ENCODE measurements at places on chromosomes 4 and X.

DNA sequence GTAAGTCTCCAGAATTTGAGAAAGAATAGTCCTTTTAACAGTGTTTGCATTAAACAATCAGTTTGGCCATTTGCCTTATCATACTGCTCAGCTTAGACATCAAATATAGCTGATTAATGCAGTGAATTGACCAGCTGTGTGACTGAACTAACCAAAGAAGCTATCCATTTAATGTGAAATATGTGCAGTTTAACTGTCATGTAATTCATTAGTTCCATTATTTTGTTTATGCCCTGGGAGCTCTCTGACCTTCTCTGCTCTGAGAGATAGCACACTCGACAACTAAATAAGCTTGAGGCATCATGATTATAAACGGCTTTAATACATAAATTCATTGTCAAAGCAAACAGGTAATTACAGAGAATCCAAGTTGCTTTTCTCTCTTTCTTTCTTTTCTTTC is 324.3 kb upstream of the PCDH7 start:
- DNase-seq = no peak

DNA sequence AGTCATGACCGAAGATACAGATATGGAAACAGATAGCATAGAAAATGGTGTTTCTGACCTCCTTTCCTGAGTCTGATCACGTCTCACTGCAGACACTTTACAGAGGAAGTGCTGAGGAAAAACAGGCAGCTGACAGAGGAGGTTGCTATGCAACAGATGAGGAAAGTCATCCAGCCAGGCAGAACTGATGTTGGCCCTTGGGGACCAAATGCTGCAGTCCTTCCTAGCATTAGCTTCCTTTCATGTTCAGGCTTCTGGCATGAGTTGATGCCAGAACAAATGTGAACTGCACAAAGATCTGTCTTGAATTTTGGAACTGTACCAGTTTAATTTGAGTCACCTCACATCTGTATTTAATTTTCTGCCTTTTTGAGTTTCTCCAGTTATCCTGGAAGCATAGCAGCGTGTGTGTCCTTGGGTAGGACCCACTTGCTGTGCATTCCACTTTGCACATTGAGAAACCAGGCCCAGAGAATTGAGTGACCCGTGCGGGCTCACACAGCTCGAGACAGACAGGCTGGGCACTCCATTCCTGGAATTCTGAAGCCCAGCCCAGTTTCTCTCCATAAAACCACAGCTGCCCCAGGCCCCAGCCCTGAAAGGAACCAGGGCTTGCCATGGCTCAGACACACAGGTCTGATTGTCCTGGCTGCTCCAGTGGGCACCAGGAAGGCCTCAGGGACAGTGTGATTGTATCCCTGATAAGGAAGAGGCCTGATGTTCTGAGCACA is 1.4 kb upstream of the MAGED1 start:
- DNase-seq = no peak

GRCh38 chr4:67087897-67088296 is 457.4 kb downstream of the CENPC start:
- no peak for DNase-seq

DNA sequence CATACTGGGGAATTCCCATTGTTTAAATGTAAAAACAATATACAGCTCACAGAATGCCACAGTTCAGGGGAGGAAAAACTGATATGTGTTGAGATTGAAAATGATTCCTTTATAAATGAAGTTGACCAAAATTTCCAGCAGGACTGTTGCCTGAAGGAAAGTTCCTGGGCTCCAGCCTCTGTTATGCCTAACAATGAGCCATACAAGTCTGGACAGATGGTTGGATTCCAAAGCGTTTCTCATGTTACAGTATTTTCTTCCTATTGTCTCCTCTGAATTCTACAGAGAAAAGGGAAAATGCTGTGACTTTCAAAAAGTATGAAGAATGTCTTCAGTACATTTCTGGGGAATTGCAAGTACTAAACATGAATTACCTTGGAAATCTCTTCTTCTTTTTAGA is 73.3 kb downstream of the ALPK1 start:
- DNase-seq = no peak

DNA sequence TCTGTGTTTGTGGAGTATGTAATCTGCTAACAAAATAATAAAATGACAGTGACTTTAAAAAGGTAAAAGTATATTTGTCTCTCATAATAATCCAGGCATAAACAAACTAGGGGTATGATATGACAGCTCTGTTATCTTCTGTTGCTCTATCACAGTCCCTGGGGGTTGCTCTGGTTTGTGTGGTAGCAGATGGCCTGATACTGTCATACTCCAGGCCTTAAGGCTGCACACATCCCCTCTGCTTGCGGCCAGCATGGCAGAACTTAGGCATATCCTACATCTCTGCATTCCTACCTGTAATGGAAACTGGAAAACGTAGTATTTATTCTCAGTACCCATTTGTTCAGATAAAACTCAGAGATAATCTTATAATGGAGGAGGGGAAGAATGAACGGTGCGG is 117.9 kb upstream of the HAND2 start:
- DNase-seq = no peak

DNA sequence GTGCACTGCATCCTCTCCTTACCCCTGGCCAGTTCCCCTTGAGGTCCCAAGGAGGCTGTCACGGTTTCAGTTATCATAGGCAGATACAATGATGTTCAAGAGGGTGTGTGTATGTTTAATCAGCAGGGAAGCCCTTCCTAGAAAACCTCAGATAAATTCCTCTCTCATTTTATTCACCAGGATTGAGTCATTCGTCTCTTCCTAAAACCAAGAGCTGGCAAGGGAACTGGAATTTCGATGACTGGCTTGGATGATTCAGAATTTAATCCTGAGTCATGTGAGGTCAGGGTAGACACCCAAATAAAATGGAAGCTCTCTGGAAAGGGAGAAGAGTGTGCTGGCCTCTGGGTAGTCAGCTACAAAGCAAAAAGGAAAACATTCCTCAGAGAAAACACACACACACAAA is 106.2 kb upstream of the RAPGEF2 start:
- no peak for DNase-seq

DNA sequence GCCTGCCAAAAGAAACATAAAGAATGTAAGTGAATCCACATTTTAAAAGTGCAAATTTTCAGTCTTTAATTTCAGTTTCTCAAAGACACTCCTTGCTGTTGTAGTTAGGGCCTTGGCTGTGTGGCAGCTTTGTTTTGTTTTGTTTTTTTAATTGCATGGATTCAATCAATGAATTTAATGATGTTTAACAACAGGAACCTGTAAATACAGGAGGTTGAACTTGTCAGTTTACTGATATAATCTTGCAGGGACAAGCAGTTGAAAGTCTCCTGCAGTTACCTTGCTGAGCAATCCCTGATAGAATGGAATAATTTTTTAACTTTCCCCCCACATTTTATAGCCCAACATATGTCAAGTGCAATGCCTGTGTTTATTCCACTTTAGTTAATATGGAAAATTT is 528.3 kb upstream of the PCDH7 start:
- no peak for DNase-seq

DNA sequence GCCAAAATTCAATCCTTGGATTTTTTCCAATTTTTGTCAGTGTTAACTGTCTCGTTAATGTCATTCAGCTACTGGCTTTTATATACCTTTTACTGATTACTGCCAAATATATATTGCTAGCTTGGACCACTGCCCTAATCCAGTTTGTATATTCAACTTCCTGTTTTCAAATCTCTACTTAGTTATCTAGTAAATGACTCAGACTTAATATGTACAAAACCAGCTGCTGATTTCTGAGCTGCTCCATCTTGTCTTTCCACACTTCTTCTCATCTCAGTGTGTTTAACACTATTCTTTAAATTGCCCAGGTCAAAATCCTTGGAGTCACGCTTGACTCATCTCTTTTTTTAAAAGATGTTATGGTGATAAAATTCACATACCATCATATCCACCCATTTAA is 1196.7 kb downstream of the RAPGEF2 start:
- DNase-seq = no peak

DNA sequence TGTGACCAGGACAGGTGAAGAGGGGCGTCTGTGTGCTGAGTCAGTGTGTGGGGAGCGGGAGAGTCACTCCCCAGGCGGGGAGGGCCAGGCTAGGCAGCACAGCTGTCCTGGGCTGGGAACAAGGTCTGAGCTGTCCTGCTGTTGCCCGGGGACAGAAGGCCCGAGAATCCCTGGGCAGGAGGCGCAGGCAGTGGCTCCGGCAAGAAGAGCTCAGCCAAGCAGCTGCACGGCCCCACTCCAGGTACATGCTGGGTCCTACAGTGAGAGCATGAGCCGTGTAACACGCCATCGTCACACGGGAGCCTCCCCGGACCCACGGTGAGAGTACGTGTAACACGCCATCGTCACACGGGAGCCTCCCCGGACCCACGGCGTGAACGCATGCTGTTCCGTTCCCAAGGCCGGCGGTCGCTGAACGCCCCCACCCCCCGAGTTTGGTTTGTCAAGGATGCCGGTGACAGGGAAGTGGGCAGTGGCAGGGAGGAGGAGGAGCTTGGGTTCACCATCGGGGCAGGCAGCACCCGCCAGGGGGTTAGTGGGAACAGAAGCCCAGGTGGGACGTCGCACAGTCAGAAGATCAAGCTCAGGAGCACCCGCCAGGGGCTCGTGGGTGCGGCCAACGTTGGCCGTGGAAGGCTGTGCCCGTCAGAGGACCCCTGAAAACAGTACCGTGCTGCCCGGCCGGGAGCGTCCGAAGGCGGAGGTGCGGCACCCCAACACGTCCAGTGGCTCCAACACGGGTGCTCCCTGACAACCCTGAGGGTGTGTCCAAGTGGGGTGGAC is 15.6 kb downstream of the PPP2R3B start:
- no peak for DNase-seq

DNA sequence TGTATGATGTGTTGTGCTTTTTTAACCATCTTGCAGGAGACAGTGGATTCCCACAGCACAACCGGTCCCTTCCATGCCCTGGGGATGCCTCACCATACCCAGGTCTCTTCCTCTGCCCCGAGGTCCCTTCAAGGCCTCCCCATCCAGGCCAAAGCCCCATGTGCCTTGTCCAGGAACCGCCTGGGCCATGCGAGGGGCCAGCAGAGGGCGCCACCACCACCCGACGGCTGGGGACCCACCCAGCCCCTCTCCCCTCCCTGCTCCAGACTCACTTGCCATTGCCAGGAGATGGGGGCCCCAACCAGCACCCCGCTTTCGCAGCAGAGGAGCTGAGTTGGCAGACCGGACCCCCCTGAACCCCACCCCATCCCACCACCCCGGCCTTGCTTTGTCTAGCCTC is 485.5 kb downstream of the TRAM1L1 start:
- DNase-seq = no peak

GRCh38 chrX:150506486-150506885 is 61.9 kb upstream of the MTM1 start:
- no peak for DNase-seq

DNA sequence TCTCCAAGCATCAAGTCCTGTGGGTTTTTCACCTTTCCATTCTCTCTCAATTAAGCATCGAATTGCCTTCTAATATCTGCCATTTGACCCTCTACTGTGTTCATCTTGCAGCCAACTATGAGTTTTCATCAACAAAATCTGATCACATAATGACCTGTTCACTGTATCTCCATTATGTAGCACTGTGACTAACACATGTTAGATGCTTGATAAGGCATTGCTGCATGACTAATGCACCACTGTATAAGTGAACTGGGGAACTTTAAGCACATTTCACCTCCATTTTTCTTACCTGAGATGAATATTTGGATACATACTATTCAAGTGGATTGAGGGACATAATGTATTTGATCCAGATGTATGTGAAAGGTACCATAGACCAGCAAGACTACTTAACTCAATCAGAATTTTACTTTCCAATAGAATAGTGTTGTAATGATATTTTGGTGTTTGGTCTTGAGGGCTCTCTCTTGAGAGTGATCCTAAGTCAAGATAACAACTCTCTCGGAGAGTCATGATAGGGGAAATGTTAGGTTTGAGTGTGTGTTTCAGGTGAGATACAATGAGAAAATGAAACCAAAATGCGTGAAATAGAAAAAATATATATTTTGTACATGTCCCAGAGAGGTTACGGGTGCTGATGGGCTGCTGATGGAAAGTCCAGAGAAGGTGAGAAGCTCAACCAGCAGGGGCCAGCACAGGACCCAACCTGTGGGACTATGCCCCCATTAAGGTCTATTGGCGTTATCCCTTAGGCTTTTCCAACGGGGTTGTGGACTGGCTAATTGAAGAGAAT is 60.2 kb upstream of the HS3ST1 start:
- DNase-seq = no peak

- no peak for DNase-seq
Observed at GRCh38 chr4:8195841-8196458, 3.1 kb upstream of the SH3TC1 start.

GRCh38 chrX:129663171-129663570 is 8.4 kb upstream of the APLN start:
- DNase-seq = no peak

DNA sequence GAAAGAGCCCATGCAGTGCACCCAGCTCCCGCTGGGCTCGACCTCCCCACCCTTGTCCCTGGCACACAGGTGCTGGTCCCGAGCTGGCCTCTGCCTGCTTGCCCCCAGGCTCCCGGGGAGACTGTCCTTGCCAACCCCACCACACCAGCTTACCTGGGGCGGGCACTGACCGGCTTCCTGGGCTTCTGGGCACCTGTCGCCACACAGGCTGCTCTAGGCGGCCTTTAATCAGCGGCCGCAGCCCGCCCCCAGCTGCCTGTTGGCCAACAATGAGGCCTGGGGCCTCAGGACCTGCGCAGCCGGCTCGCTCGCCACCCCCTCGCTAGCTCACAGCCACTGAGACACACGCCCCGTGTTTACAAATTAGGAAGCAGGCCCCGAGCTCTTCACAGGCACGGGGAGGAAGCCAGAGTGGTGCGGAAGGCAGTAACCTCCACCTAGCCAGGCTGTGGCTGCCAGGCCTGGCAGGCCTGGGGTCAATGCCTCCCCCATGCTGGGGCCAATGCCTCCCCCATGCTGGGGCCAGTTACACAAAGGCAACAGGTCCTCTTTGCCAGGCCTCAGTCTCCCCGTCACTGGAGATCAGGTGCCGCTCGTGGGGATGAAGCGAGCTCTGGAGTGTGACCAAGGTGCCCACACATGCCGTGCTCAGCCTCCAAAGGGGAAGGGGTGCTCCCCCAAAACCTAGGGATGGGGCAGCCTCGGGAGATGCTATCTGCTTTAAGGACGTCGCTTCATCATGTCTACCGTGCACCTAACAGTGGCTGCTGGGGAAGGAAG is at the start of gene TREX2:
TREX2 (minus strand) TSS at position 201 of the 780 bp plus-strand sequence. CDS start 626 bp downstream, outside the sequence.
- no peak for DNase-seq

DNA sequence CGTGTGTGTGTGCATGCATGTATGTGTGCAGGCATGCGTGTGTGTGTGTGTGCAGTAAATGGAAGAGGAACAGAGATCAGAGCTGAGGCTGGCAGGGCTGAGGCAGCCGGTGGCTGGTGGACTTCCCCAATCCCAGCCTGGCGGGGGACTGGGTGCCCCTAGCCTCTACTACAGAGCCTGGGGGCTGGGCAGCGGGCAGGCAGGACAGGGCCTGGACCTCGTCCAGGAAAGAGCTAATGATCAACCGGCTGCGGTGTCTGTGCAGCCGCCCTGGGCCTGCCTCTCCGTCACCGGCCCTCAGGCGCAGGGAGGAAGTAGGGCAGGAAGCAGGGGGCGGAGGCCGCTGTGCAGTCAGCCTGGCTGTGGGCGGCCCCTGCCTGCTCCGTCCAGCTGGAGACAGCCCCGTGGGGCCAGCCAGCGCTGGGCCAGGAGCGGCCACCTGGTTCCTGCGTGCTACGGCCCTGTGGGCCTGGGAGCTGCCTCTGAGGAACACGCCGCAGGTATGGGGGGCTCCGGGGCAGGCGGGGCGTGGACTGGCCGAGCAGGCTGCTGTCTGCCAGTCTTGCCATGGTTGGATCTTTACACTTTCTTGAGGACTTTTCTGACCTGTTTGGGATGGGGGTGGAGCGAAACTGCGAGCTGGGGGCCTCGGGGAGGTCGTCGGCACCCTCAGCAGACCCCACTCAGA is at the start of gene SH3TC1:
SH3TC1 (plus strand) TSS at position 385 of the 688 bp plus-strand sequence. CDS start 5,905 bp downstream, outside the sequence.
- peak; percentile 73 for DNase-seq

- DNase-seq = peak; percentile 59
Observed at GRCh38 chr4:140052050-140052449, 101.9 kb downstream of the MAML3 start.

Measured in dorsolateral prefrontal cortex (tissue), 122 donors.